Activated CD4-positive, CD25-positive, alpha-beta regulatory T cell (primary cell): ENCODE measurements at places on chromosomes 7 and 10.

GRCh38 chr7:115672024-115672423, 358.5 kb downstream of the TFEC start:
- no peak for DNase-seq

- DNase-seq: no peak
These were observed 155.9 kb upstream of the EGR2 start for GRCh38 chr10:62972103-62972502.

DNA sequence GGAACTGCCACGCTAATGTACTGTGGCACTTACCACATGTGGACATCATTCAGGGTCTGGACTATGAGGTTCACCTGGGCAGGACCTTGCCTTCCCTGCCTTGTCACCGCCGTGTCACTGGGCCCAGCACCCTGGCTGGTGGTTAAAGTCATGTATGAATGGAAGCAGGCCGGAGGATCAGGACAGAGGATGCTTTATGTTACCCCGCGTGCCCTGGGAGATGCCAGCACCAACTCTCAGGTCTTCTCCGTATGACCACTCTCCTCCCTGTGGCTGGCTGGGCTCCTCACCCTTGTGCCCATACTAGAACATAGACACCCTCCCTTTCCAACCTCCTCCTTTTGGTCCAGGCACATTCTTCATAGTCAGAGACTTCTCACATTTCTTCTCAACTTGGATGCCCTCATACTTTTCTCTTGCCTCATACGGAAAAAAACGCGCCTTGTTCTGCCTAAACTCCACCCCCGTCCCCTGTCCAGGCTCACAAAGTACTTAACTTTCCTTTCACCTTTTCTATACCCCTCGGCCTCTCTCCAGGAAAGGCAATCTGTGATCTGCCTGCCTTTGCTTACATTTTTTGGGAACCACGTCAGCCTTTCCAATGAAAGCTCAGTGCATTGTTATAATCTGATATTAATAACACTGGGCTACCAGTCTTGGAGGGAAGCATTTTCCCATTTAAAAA, 240.0 kb downstream of the TEX36 start:
- DNase-seq: no peak

DNA sequence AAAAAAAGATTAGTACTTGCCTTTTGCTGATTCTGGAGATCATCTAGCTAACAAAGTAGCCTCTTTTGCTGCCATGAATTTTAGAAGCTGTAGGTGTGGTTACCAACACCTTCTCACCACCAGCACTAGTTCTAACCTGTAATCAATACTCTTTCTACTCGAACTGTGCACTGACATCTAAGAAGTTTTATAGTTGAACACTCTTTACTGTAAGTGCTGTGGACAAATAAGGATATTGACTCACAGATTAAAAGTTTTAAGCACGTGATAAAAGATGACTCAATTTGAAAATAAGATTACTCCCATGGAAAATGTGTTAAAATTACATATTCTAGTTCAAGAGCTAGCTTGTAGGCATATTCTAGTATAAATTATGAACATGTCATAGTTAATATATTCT, 89.9 kb downstream of the REEP3 start:
- no peak for DNase-seq

GRCh38 chr10:131767716-131768115, 133.1 kb upstream of the PPP2R2D start:
- no peak for DNase-seq

- DNase-seq: no peak
These were observed 77.3 kb upstream of the TCF7L2 start for GRCh38 chr10:112872728-112873127.

- DNase-seq: no peak
These were observed 65.0 kb downstream of the ANKRD7 start for GRCh38 chr7:118289476-118289875.

DNA sequence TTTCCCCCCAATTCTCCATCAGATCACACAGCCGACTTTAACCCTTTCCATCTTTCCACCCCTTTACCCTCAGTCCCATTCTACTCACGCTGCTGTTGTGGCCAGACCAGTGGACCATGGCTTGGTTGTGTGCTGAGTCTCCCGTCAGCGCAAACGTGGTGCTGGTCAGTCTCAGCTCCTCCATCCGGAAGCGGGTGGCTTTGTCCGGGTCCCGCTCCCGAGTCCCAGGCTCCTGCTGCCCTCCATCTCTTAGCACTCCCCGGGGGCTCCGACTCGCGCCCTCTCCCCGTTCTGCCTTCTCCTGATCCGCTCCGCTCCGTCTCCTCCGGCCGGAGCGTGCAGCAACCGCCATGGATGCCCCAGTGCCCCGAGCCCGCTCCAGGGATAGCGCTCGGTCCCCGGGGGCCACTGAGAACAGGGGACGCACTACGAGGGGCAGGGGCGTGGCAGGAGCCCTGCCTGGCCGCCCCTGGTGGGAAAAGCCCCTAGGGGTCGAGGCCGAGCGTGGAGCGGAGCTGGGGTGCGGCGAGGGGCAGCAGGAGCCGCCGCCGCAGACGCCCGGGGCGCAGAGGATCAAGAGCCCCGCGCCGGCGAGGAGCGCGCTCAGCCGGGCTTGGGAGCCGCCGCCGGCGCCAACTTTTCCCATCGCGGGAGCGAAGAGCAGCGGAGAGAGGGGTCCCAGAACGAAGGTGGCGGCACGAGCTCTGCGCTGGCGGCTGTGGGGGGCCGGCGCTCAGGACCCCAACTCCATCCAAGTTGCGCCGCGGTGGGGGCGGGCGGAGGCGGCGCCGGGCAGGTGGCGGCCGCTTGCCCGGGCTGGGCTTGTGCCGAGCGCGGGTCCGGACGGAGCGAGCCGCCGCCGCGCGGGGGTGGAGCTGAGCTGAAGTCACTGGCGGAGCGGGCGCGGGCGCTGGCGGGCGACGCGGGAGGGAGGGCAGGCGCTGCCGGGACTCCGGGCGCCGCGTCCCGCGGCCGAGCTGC, at the start of gene SORCS1:
TSS of gene SORCS1 (minus strand) at position 826 of the 981 bp plus-strand sequence.
- DNase-seq: no peak

DNA sequence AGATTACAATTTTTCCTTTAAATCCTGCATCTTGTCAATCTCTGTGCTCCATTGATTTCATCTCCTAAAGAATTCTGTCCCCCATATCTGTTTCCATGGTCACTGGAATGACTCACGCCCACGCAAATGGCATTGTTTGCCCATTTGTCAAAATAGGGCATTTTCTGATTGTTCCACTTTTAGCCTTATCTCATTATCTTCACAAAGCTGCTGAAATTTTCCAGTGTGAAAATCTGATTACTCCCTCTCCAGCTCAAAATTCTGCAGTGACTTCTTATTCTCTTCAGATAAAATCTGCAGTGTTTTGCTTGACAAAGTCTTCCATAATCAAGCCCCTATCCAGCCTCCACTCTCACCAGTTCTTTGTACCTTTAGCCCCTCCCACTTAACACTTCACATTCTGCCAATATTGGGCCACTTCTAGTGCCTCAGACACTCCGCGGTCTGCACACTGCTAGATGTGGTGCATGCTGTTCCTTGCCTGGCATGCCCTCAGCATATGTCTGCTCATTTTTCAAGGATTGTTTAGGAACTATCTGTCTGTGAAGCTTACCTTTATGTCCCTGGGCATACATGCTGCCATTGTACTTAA, 33.9 kb upstream of the CTTNBP2 start:
- no peak for DNase-seq

GRCh38 chr7:1093502-1093843, 5.6 kb downstream of the GPER1 start:
- DNase-seq: no peak

- no peak for DNase-seq
These were observed at the start of gene TTYH3 for GRCh38 chr7:2631946-2632732. TTYH3 (plus strand) TSS chr7:2631986; CDS start chr7:2632156, 170 bp downstream.

GRCh38 chr7:4791738-4792536, 16.5 kb downstream of the AP5Z1 start:
- DNase-seq: peak; percentile 58

GRCh38 chr7:111780527-111780926, 218.2 kb upstream of the IMMP2L start:
- DNase-seq: no peak

DNA sequence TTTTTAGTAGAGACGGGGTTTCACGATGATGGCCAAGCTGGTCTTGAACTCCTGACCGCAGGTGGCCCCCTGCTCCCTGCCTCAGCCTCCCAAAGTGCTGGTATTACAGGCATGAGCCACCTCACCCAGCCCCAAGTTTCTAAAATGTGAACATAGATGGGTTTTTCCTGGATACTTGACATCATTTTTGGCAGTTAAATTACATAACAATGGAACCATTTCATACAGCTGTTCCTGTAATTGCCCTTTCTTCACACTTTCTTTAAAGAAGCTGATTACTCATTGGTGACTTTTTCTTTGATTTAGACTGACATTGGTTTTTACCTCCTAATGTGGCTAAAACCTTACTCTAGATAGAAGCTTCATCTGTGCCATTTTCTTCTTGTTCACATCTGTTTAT, 5.9 kb downstream of the ZKSCAN1 start:
- DNase-seq: no peak

- no peak for DNase-seq
These were observed 90.8 kb downstream of the ZFAND4 start for GRCh38 chr10:45581582-45582385.

- DNase-seq: no peak
These were observed 746 bp upstream of the MRPS16 start for GRCh38 chr10:73253225-73253555.

DNA sequence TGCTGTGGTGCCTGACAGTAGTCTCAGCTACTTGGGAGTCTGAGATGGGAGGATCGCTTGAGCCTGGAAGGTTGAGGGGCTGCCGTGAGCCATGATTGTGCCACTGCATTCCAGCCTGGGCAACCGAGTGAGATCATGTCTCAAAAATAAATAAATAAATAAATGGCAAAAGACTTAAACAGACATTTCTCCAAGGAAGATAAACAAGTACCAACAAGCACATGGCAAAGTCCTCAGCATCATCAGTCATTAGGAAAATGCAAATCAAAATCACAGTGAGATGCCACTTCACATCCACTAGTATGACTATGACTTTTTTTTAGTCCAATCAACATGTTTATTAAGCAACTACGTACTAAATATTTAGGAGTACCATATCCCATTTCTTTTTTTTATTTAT, 21.3 kb upstream of the KPNA7 start:
- DNase-seq: no peak

DNA sequence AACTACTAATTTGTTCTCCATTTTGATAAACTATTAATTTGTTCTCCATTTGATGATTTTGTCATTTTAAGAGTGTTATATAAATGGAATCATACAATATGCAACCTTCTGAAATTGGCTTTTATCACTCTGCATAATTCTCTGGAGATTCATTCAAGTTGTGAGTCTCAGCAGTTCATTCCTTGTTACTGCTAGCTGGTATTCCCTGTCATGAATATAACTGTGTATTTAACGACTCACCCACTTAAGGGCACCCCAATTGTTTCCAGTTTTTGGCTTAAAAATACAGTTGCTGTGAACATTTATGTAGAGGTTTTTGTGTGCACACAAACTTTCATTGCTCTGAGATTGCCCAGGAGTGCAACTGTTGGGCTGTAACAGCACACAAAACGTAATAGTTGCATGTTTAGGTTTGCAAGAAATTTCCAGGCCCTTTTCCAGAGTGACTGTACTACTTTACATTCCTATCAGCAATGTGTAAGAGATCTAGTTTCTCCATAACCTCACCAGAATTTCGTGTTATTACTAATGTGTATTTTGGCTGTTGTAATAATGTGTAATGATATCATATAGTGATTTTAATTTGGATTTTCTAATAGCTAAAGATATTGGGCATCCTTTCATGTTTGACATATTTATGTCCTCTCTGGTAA, 153.2 kb upstream of the ADCY1 start:
- DNase-seq: no peak

GRCh38 chr10:19014498-19014897, 34.1 kb upstream of the MALRD1 start:
- DNase-seq: no peak

GRCh38 chr7:77537136-77537777, at the start of gene PTPN12:
PTPN12 (plus strand) TSS chr7:77537295; CDS start chr7:77537547, 252 bp downstream.
- DNase-seq: no peak

DNA sequence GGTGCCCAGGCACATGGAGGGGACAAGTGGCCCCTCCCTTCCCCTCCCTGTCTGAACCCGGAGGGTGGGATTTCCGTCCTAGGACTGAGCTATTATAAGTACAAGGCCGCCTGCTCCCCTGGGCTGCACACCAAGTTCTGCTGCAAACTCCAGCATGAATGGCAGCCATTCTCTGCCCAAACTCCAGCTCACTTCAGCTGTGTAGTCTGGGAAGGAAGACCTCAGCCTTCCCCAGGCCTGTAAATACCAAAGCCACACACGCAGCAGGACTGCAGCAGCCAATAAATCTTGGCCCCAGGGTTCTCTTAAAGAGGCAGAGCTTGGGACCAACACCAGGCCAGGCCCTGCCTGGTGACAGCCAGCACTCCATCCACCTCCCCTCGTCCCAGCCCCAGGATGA, 291.3 kb upstream of the ZMIZ1 start:
- no peak for DNase-seq

DNA sequence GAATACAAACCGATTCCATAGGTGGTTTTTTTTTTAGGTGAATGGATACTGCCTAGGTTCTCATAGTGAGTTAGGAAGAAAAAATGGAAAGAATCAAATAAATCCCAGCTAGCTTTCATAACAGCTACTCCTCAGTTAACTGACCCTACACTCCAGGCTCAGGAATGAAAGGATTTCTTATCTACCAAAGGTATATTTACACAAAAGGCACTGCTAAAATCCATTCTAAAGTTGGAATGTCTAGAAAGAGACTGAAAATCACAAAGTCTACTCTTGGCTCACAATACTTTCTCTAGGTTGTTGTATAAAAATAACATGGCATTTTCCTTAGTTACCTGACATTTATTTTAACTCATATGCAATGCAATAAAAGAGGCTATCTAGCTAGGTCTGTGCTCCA, 375.2 kb downstream of the MAGI2 start:
- no peak for DNase-seq

DNA sequence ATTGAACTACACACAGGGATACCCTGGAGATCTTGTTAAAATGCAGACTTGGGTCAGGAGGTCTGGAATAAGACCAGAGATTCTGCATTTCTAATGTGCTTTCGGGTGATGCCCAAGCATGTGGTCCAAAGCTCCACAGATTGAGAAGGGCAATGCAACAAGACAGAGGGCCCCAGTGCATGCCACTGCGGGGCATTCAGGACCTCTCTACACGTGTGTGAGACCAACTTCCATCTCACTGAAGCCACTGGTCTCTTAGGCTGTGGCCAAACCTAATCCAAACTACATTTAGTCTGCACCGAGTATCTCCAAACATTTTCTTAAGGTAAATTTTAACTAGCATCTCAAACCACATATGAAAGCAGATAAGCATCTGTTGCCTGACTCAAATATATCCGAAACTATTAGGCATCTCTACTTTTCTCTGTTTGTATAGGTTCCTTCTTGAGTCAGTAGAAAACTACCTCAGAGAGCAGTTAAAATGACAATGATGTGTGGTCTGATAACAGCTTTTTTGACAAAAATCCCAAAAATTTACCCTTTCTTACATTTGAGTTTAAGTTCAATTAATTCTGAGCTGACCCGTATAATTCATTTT, 107.5 kb downstream of the ELMO1 start:
- DNase-seq: no peak

DNA sequence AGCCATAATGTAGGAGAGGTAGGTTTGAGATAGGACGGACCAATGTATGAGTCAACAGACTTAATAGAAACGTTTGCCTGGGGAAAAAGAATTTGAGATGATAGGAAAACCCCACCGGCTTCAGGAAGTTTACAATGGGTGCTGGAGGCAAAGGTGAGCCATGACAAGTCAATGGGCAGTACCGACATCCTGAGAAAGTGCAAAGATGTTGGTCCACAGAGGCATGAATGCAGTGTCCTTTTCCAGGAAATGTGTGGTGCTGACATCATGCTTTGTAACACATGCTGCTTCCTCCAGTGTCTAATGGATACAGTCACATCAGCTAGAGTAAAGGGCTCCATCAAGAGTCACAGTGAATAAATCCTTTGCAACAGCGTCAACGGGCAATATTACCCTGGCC, 533.6 kb downstream of the INHBA start:
- no peak for DNase-seq
